Right renal pelvis (tissue), 4 donors: ENCODE measurements at places on chromosomes 5 and 9. TPM values are rescaled to one million over a fixed set of nuclear protein-coding genes. Genes with fewer than 3 reads are reported as not detected.

DNA sequence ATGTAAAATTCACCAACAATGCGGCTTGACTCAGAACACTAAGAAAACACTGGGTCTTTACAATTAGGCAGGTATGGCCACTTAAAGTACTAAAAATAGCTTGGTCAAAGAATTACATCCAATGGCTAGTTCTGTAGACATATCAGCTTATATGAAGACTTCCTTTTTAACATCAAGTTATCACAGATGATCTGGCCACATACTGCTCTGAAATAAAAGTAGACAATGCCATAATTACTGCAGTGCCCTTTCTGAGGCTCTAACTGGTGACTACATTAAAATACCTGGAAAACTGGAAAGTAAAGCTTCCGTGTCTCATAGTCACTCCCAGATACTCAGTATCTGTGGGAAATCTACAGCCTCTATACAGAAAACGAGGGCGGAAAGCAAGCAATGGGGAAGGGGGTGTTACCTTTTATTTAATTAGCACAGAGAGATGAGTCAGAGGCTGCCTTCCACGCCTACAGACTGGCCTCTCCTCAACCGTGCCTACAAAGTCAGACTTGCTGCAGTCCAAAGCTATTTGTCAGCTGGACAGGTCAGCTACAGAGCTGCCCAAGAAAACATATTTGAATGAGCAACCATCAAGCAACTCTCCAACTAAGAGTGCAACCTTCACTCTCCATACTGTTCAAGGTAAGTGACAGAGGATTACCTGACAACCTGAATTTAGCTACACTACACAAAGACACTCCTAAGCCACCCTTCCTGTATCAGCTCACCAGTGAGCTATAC lies 8.7 kb downstream of the SERINC5 start:
- no peak for DNase-seq

DNA sequence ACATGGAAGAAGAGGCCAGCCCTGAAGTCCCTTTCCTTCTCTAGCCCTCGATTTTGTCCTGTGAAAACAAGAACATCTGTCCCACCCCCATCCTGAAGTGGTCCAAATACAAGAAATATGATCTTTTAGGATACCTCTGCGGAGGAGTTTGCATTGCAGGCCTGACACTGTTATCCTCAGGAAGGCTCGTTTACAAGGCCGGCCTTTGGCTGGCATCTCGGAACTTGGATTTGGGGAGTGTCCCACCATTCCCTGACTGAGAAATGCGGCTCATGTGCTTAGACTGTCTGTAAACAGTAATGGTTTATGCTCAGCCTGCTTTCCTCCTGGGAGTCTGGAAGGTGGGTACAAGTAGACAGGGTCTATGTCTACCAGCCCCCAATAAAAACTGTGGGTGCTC lies 26.4 kb downstream of the WHRN start:
- DNase-seq = no peak

- DNase-seq = no peak
Measured at GRCh38 chr5:74725331-74725730, 40.3 kb downstream of the HEXB start.

- DNase-seq = no peak
Measured at GRCh38 chr5:40240111-40240510, 439.6 kb upstream of the PTGER4 start.

GRCh38 chr5:17192191-17192590 lies 25.2 kb upstream of the BASP1 start:
- no peak for DNase-seq

- no peak for DNase-seq
Measured at GRCh38 chr5:117135851-117136250, 561.2 kb upstream of the SEMA6A start.

GRCh38 chr5:180084638-180085561 lies 13.3 kb upstream of the RNF130 start:
- no peak for DNase-seq

GRCh38 chr9:33881635-33882034 lies 64.7 kb downstream of the UBE2R2 start:
- no peak for DNase-seq

GRCh38 chr9:92300936-92301335 lies 7.4 kb upstream of the IARS1 start:
- no peak for DNase-seq

GRCh38 chr9:106400170-106400569 lies 462.8 kb upstream of the ZNF462 start:
- no peak for DNase-seq

DNA sequence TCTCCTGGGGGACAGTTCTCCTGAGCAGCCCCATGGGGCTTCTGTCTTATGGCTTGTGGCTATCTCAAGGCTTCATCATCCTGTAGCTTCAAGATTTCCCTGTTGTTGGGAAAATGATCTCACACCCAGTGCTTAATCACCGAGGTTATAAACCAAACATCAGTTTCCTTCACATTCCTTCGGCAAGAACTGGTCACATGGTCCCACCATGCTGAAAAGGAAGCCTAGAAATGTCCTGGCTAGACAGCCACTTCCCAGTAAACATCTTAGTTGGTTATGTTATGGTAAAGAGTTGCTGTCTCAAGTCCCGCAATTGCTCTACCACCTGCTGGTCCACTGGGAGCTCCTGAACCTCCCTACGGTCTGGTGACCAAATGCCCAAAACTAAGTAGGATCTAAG lies 66.0 kb downstream of the RAB3C start:
- DNase-seq = no peak

DNA sequence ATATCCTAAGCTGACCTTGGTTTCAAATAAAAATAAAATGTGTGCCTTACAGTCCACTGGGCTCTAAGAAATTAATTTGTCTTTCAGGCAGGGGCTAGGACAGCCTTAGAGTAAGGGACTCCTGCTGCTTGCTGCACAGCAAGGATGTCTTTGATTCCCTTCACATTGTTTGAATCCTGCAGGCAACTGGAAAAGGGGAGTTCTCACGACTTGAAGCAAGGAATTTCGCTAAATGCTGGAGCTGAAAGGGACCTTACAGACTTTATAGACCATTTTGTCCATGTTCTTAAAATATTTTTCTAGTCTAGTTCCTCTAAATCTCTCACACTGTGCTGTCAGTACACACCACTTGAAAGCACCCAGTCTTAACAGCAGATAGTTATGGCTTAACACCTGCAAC lies 35.6 kb downstream of the FBXW11 start:
- no peak for DNase-seq

The RFX3 gene
- polyA plus RNA-seq = 17.2 TPM

The C8G gene
- 1.0 TPM for polyA plus RNA-seq

The SLC6A19 gene
- 66.0 TPM for polyA plus RNA-seq

The LCP2 gene
- polyA plus RNA-seq = 5.8 TPM

The GPRIN1 gene
- 2.1 TPM for polyA plus RNA-seq

The ORM2 gene
- polyA plus RNA-seq = not detected

The IL5 gene
- not detected for polyA plus RNA-seq

The PRRC1 gene
- 93.6 TPM for polyA plus RNA-seq

The PCDHB10 gene
- polyA plus RNA-seq = 8.7 TPM
